SIG-M5 (cell line): ENCODE measurements at places on chromosomes 13 and 19.

GRCh38 chr13:26971990-26972887, 199.4 kb downstream of the USP12 start:
- no peak for DNase-seq

- no peak for DNase-seq
Measured at GRCh38 chr19:15290166-15290565, 42.2 kb downstream of the BRD4 start.

- DNase-seq, result no peak
Measured at GRCh38 chr19:10431254-10431942, 11.1 kb downstream of the PDE4A start.

DNA sequence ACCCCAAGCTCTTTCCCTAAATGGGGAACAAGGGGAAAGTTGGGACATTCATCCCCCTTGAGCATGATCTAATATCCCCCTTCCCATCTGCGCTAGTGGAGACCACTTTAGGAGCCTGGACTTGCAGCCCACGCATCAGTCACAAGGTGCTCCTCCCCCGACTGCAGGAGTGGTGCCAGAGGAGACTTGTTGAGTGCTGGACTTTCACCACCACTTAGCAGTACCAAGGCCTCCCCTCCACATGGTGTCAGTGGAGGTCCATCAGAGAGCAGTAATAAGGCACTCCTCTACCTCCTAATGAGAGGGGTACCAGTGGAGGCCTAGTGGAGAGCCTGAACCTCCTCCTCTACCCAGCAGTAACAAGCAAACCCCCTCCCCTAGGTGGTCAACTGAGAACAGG, 22.5 kb downstream of the CAB39L start:
- no peak for DNase-seq

DNA sequence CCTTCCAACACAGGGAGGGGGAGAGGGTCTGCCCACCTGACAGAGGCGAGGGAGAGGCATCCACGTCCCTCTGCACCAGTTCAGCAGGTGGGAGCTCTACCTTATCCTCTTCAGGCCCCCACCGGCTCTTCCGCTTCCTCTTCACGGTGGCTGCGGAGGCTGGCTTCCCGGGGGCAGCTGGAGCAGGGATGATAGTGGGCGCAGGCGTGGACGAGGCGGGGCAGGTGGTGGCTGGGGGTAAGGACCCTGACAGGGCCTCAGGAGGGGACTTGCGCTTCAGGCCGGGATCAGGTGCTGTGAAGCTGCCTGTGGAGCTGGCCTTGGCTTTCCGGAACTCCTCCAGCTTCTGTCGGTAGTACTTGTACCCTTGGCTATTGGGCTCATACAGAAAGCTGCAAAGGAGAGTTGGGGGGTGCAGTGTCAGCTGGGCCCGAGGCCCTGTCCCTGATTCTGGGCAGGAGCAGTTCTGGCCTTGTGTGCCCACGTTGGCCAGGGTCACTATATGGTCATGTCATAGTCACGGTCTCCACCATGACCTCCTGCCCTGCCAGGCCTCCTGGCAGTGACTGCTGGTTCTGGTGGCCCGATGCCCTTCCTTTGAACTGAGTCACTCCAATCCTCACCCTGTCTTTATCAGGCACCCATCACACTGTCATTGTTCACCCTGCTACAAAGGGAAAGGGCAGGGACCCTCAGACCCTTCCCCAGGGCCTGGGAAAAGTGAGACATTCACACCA, 23.2 kb downstream of the SUGP1 start:
- DNase-seq, result no peak

- DNase-seq, result no peak
Measured at GRCh38 chr19:55442372-55442961, 633 bp downstream of the SHISA7 start.

DNA sequence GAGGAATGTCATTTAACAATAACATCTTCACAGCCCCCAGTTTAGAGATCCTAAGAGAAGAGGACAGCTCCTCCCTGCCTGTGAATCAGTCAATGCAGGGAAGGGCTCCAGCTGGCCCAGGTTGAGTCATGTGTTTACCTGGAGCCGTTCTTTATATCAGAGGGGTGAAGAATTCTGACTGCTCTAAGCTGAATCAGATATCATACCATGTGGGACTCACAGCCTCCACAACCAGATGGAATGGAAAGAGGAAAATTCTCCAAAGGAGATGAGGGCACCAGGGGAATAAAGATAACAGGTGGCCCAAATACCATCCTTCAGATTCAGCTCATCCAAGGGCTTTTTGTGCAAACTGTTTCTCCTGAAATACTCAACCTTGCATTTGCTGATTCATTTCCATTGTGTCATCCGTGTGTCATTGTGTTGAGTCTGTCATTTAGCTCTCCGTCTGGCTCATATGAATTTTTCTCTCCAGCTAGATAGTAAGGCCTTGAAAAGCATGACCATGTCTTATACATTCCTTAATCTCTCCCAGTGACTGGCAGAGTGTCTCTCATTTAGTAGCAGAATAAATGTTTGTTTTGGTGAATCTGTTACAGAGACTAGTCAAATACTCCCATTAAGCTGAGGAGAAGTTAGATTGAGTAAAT, 217.9 kb downstream of the RFC3 start:
- DNase-seq, result no peak

- DNase-seq, result no peak
Measured at GRCh38 chr13:97319113-97319720, 97.1 kb downstream of the MBNL2 start.

GRCh38 chr19:3368441-3368795, 2.0 kb downstream of the NFIC start:
- no peak for DNase-seq

- no peak for DNase-seq
Measured at GRCh38 chr13:95644601-95645052, at the start of gene DZIP1. TSS of gene DZIP1 (minus strand) at chr13:95644706. CDS start at chr13:95642029, 2,677 bp downstream.
